ENCODE measurements at places on chromosomes 1 and 21.
A peak's percentile ranks its signal among the peaks of the same experiment; 100 is the strongest.

DNA sequence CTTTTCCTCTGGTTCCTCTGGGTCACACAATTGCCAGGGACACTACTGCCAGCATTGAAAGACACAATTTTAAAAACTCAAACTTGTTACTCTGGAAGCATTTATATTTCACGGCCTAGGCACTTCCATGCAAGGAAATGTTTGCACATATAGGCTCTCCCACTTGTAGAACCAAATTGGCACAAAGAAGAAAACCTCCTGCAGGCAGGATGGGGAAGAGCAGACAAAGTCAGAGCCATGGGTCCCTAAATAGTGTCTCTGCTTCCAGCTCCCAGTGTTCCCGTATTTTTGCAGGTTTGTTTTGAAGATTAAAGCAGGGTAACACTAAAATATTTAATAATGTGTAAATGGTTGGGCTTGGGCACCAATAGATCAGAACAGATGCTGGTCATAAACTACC lies 19.0 kb upstream of the ADGRL2 start:
- no peak for DNase-seq

DNA sequence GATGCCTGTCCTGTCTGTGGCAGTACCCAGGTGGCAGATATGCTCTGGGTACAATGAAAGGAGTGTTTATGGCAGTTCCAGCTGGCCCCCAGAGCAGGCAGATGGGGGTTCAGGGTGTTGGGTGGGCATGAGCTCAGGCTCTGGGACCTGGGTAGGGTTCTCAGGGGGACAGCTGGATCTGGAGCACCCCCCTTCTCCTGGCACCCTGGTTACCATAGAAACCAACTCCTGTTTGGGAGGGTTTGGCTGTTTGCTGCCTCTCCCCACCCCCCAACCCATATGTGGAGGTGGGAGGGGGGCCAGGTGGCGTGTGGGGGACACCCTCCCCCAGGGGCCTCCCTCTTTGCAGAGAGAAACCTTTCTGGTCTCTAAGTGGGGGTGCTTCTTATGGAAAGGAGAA lies 7.1 kb downstream of the FOXO6 start:
- DNase-seq, result no peak

DNA sequence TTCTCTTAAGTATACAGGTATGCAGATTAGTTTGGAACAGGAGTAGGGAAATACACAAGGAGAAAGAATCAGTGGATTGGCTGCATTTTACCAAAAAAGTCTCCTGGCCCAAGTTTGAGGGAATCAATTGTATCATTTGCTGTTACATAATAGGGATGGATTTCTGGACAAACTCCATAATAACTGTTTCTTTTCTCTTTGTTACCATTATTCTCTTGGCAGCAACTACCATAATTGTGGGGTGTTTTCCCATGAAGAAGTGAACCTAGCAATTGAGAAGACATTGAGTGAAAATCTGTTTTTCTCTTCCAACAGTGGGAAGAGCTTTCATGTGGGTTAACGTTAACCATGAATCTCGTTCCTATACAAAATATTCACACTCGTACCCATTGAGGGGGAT lies 46.4 kb upstream of the DPT start:
- DNase-seq, result no peak

DNA sequence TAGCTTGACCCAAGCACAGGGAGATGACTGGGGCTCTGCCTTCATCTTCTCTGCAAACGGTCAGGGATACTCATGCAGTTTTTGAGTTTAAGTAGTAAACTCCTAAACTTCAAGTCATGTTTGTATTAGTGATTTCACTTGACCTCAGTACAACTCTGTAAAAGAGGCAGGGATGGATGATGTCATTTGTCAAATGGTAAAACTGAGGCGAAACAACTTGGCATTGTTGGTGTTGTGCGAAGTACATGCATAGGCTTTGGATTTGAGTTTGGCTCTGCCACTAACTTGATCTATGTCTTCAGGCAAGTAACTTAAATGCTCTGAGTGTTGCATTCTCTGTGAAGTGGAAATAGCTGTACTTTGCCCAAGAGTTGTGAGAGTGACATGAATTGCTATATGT lies 42.7 kb downstream of the WNT4 start:
- no peak for DNase-seq

DNA sequence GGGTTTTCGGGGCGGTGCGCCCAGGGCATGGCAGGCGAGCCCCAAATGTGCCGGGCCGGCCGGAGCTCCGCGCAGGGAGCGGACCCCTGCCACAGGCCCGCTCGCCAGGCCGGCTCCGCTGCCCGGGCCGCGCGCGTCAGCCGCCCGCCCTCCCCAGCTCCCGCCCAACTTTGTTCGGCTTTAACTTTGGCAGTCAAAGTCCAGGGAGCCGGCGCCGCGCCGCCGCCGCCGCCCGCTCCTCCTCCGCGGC lies 488 bp downstream of the SLC35D1 start:
- peak; percentile 35 for DNase-seq

DNA sequence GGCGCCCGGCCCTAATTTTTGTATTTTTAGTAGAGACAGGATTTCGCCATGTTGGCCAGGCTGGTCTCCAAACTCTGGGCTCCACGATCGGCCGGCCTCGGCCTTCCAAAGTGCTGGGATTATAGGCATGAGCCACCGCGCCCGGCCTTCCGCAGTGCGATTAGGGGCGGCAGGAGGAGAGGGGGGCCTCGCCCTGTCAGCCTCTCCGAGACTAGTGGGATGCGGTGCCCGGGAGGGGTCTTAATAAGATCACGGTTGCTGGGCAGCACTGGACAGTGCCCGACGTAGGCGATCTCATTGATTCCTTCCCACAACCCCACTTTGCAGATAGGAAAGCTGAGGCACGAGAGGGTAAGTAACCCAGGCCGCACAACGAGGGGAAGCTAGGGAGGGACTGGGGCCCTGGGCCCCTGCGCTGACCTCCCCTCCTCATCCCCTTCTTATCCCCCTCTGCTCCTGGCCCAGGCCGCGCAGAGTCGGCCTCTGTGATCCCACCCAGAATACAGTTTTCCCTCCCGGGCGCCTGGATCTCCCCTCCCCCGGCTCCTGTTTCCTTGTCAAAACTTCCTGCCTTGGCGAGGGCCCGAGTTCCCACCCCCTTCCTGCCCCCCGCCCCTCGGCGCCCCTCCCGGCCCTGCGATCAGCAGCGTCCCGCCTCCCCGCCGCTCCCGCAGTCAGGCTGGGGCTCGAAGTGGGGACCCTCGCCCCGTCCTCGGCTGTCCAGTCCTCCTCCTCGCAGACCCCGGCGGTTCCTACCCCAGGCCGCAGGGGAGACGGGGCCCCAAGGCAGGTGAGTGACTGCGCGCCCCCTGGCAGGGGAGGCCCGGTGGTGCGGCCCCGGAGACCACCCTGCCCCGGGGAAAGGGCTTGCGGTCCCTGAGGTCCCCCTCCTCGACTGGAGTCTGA lies at the start of gene PEAR1:
Gene PEAR1, plus strand, starts transcription at position 671 of the 906 bp plus-strand sequence. CDS start 10,209 bp downstream, outside the sequence.
- DNase-seq, result no peak

- DNase-seq, result no peak
Measured at GRCh38 chr1:109864930-109865612, 45.6 kb upstream of the CSF1 start.

DNA sequence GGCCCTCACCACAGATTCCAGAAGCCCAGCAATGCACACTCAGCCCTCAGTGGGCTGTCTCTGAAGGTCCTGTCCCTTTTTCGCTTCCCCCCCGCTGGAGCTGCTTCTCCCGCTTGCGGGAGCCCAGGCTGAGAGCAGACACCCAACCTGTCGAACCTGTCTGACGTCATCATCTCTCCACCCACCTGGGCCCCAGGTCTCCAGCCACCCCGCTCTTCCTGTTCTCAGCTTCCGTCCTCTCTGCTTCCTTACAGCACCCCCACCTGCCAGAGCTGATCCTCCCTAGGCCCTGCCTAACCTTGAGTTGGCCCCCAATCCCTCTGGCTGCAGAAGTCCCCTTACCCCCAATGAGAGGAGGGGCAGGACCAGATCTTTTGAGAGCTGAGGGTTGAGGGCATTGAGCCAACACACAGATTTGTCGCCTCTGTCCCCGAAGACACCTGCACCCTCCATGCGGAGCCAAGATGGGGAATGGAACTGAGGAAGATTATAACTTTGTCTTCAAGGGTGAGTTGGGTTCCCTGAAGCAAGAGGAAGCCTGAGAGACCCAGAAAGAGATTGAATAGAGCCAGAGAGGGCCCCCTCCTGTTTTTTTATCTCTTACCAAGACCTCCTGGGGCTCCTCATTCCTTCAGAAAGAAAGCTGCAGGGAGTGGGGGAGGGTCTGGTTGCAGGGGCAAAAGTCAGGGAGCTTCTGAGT lies at the start of gene RAB25:
Gene RAB25, plus strand, starts transcription at position 224 of the 700 bp plus-strand sequence. Its CDS starts 241 bp downstream, at position 465.
- no peak for DNase-seq

DNA sequence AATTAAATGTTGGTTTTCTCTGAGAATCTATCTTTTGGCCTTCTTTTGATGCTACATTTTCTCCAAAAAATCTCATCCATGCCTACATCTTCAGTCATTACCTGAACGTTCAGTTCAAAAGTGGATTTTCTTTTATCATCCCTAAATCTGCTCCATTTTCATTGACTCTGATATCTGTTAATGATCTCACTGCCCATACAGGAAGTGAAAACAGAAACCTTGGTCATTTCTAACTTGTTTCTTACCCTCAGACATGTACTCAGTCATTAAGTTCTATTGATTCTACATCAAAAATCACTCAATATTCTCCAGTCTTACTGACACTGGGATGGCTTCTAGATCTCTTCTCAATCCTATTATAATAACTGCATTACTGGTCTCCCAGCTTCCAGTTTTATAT lies 22.7 kb downstream of the PRKACB start:
- DNase-seq, result no peak

DNA sequence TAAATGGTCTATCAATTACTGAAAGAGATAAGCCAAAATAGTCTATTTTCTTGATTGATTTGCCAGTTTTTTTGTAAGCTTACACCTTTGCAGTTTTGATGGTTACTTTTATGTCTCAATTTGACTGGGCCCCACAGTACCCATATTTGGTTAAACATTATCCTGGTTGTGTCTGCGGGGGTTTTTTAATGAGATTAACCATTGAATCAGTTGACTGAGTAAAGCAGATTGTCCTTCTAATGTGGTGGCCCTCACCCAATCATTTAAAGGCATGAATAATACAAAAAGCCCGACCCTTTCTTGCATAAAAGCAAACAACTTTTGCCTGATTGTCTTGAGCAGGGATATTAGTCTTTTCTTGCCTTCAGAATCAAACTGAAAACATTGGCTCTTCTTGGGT lies 650.0 kb upstream of the RGS18 start:
- DNase-seq, result no peak

DNA sequence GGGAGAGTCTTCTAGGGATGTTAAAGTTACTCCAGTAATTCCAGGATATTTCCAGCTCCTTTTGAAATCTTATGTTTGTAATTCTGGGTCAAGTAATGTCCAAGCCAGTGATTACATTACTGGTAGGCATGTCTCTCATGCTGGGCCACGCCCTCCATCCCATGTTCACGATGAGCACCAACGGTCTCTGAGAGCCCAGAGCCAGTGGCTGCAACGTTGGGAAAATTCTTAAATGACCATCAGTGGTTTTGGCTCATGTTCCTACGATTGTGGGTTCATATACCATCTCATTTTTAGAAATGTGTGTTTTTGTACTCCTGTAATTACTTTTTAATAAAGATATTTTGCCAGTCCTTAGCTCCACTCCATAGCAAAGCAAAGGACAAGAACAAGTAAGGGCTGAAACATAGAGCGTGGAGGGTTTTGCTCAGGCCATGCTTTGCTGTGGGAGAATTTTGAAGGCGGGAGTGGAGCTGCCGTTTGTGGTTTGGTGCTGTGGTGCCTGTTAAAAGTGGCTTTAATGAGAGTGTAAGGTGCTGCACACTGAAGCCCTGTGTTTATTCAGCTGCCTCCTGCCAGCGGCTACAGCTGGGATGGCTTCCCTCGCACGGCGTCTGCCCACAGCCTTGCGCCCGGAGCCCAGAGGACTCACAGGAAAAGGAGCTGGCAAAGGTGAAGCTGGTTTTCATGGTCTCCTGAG lies 28.9 kb downstream of the VANGL1 start:
- DNase-seq, result no peak

DNA sequence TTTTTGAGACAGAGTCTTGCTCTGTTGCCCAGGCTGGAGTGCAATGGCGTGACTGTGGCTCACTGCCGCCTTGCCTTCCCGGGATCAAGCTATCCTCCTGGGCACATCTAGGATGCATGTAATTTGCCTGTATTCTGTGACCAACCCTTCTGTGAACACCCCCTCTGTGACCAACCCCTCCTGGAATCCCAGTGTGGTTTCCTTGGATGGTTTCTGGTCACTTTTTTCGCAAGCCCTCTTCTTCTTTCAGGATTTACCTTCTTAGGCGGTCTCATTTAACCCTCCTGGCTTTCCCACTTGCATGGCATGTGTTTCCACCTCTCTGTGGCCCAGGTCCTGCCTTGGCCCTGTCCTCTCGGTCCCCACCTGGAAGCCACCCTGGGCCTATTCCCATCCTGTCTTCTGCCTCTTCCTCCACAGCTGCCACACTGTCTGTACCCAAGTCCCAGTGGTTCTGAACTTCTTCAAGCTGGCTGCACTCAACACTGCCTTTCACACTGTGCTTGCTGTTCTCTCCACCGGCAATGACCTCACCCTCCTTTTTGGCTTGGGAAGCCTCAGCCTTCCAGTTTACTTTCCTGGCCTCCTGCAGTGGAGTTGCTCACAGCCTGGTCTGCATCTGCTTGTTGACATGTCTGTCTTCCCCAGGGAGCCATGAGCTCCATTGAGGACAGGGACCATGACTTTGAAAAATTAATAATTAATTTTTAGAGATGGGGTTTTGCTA lies 57.0 kb downstream of the DISC1 start:
- DNase-seq, result no peak

DNA sequence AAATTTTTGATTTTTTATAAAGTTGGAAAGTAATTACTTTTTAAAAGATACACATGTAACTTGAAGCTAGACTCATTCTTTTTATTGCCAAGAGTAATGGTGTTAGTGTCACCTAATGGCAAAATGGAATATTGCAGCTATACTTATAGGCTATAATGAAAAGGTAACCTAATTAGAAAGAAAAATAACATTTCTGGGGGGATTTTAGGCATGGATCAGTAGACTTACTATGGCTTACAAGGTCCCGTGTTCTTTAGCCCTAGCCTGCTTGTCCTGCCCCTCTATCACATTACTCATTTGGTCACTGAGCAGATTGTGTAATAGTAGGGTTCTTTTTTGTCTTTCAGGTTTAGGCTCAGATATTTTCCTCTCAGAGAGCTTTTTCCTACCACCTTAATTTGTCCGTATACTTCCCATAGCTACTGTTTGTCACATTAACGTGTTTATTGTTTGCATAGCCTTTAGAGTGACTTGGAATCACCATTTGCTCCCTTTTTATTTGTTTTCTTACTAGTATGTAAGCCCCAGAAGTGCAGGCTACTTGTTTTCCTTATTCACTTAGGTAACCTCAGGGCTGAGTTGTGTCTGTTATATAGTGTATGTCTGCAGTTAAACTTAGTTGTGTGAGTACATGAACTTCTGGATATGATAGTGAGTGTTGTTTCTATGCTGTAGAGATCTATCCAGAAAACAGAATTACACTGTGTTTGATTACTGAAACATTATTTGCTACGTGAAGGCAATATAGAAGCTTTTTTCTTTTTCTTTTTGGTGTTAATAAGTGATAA lies 58.7 kb downstream of the RABGAP1L start:
- no peak for DNase-seq

GRCh38 chr1:78475888-78476610 lies 14.7 kb upstream of the PTGFR start:
- DNase-seq, result no peak

GRCh38 chr1:27710574-27710973 lies 15.2 kb upstream of the FAM76A start:
- DNase-seq, result no peak

All from activated T-cell treated with anti-CD3 and anti-CD28 coated beads, Interleukin-2, amount 50 U/mL, for 72 hours (primary cell).